ENCODE measurements at places on chromosomes 7 and 10.
A peak's percentile ranks its signal among the peaks of the same experiment; 100 is the strongest.

DNA sequence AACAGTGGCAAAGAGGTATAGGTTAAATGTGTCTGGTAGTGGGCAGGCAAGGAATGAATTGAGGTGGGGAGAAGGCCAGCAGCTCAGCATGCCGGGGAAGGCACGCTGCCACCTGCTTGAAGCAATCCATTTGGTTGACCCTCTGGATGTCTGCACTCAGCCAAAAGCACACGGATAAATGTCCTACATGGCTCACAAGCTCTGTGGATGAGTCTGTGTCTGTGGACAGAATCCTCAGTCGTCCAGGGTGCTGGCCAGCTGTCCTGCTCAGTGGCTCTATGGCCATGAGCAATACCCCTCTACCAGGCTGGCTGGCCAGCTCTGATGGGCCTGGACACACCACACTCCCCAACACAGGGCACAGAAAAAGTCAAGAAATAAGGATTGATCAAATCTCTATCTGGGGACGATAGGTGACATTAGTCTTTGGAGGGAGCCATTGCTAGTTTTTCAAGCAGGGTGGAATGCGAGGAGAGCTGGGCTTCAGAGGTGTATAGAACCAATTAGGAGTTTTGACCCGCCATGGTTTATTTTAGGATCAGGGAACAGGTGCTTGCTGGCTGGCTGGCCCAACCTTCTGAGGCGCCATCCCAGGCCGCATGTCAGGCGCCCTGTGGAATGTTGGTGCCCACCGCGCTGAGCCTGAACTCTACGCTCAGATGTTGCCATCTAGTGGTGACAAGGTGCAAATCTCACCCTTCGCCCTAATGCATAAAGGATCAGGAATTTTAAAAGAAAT is 493.4 kb downstream of the TNS3 start:
- DNase-seq = peak; percentile 77

DNA sequence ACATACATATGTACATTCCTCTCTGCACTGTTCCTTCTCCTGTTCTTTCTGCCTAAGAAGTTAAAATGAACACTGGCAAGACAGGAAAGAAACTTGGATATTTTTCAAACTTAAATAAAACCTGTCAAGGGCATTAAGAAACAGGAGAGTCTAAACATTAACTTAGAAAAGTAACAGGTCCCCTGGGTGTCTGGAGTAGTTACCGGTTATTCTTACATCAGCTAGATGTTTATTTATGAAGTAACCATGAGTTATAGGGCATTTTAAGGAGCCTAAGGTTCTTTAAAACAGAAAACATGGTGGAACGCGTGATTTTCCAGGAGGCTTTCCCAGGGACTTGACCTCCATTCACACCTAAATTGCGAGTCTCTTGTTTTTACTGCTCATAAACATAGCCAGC is 148.2 kb downstream of the PRKCQ start:
- no peak for DNase-seq

DNA sequence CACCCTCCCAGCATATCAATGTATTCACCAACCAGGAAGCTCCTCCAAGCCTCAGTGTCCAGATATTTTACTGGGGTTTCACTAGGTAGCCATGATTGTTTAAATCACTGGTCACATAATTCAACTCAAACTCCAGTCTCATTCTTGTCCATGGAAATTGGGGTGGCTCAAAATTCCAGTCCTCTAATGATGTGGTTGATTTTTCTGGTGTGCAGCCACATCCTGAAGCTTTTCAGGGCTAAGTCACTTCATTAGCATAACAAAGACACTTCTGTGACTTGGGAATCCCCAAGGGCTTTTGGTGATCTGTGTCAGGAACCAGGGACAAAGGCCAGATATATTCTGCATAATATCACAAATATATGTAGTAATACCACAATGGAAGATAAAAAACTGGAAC is 786.9 kb upstream of the IGFBP3 start:
- DNase-seq = no peak

DNA sequence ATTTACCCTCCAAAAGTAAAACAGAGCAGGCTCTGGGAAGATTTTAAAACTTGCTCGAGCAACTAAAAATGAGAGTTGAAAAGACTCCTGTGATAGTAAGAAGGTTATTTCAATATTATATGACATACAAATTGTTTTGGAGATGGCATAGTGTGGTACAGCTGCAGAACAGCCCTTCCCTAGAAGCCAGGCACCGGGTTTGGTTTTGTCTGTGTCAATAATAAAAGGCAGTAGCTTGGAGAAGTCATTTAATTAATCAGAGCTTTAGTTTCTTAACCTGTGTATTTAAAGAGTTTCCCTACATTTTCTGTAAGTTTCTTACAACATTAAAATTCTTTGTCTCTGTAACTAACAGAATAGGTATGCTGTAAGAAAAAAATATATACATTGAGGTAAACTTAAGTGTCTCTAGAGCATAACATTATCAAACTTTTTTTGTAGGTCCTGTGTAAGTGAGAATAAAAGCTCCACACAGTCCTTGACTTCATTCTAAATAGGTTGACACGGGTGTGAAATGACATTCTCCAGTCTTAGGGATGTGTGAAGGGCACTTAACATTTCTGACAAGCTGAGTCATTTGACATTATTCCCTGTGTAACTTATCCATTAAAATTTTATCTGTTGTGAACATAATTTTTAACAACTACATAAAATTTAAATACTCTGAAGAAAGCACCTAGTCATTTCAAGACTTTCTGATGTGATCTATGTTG is 425.0 kb upstream of the ETV1 start:
- no peak for DNase-seq

DNA sequence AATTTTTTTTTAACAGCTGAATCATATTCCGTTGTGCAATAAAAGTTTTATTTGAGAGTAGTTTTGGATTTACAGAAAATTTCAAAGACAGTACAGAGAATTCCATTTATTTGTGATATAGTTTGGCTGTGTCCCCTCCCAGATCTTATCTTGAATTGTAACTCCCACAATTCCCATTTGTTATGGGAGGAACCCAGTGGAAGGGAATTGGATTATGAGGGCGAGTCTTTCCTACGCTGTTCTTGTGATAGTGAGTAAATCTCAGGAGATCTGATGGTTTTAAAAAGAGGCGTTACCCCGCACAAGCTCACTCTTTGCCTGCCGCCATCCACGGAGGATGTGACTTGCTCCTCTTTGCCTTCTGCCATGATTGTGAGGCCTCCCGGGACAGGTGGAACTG is 228.0 kb upstream of the MAGI2 start:
- no peak for DNase-seq

DNA sequence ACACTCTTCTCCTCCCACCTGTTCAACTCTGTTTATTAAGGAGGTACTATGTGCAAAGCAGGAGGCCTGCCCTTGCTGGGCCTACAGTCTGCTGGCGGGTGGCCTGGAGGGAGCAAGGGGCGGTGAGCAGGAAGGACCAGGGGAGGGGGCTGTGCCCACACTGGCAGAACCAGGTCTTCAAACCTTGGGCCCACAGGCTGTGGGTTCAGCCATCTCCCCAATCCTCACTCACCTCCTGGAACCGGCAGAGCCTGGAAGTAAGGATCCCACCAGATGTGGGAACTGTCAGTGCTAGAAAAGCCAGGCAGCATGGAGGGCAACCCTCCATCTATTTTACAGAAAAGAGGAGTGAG is 50.8 kb downstream of the CAMK2B start:
- no peak for DNase-seq

DNA sequence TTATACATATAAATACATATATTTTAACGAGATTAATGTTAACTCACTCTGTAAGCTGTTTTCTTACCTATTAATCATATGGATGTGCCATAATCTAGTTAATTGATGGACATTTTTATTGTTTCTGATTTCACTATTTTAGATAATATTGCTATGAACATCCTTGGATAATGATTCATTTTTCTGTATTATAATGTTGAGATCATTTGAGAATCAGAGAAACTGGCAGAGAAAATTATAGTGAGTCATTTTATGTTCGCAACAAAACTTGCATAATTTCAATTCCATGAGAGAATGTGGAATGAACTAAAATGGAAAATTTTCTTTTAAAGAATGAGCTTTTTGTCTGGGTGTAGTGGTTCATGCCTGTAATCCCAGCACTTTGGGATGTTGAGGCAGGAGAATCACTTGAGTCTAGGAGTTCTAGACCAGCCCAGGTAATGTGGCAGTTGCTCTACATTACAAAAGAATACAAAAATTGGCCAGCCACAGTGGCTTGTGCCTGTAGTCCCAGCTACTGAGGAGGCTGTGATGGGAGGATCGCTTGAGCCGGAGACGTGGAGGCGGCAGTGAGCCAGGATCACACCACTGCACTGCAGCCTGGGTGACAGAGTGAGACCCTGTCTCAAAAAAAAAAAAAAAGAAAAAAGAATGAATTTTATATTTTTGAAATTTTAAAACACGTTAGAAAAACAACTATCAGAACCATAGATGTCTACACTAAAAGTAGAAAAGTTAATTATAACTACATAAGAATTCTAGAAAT is 40.5 kb downstream of the PAPSS2 start:
- DNase-seq = no peak

GRCh38 chr10:24952707-24953645 is 570 bp upstream of the PRTFDC1 start:
- DNase-seq = no peak

- peak; percentile 89 for DNase-seq
Observed at GRCh38 chr7:69898189-69898588, 299.9 kb downstream of the AUTS2 start.

GRCh38 chr10:113336549-113337130 is 216.2 kb upstream of the HABP2 start:
- no peak for DNase-seq

GRCh38 chr7:155371331-155371883 is 73.7 kb downstream of the INSIG1 start:
- no peak for DNase-seq

DNA sequence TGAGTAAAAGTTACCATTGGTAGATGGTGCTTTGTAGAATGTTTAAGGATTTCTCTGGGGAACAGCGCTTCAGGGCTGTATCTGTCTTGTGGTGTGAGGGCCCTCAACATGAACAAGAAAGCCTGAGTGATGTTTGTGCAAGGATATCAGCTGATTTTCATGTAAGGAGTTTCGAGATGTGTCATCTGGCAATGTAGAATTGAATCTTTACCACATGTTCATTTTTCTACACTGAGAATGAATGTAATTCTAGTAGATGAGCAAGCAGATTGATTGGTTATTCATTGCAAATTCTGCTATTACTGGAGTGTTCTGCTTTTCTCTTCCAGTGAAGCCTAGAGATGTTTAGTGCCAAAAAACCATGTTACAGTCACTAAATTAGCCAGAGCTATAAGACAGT is 87.7 kb downstream of the ST7 start:
- no peak for DNase-seq

- no peak for DNase-seq
Observed at GRCh38 chr10:124967255-124967654, 25.3 kb downstream of the ZRANB1 start.

- no peak for DNase-seq
Observed at GRCh38 chr10:62761115-62761514, 43.4 kb upstream of the ADO start.

DNA sequence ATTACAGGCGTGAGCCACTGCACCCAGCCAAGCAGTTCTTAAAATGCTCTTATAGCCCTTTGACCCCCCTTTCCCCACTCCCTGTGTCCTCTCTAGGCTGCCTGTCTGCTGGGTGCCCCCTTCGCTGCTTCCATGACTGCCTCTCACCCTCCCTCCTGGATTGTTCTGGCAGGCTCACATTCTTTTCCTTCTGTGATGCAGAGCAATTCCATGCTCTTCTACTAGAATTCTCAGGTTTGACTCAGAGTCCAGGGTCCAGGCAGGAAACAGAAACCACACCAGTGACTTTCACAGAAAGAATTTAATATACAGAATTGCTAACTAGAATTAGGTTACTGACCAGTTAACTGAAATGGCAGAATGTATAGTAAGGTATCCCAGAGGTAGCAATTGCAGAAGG is 244.8 kb downstream of the BAMBI start:
- DNase-seq = no peak

GRCh38 chr7:100603726-100604027 is 1.5 kb downstream of the PCOLCE start:
- DNase-seq = peak; percentile 39

GRCh38 chr7:87339373-87339897 is 6.0 kb upstream of the CROT start:
- DNase-seq = no peak

- DNase-seq = no peak
Observed at GRCh38 chr7:149524394-149524793, 26.8 kb upstream of the ZNF746 start.

DNA sequence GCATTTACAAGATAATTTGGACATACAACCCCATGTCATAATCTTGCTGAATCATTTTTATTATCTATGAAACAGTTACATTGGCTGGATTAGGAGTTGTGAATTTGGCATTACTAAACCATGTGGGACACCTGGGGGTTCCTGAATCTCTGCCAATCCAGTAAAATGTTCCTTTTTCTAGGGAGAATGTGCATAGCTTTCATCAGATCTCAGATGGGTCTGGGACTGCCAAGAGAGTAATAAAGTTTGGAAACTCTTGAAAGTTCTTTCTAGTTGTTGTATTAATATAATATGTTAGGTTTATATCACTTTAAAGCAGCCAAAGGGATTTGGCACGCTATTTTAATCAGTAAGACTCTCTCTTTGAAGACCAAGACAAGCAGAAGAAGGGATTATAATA is 62.7 kb downstream of the SEMA3E start:
- no peak for DNase-seq

DNA sequence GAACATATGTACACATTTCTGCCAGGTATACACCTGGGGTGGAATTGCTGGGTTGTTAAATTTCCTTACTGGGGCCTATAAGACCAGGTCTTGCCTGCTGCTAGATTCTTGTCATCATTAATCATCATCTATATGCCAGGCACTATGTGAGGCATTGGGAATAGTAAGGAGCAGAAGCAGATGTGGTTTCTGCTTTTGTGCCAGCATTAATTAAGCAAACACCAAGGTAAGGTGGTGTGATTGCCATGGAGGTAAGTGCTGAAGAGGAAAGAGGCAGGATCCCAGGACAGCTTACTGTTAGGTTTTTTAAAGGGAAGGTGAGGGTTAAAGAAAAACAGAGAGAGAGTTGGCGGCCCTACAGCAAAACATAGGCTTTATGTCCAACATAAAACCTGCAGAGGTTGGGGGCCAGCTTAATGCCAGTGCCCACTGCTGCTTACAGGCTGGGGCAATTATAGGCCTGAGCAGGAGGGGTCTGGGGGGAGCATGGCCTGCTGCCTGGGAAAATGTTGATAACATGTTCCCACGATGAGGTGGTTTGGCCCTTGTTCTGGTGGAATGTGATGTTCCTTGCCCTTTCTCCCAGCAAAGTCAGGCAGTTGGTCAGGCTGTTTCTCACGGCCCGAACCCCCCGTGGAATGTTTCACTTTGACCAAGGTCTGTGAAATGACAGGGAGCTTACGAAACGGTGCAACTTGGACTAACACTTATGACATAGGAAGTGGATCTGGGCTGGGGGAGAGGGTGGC is 93.9 kb downstream of the RBM20 start:
- no peak for DNase-seq

DNA sequence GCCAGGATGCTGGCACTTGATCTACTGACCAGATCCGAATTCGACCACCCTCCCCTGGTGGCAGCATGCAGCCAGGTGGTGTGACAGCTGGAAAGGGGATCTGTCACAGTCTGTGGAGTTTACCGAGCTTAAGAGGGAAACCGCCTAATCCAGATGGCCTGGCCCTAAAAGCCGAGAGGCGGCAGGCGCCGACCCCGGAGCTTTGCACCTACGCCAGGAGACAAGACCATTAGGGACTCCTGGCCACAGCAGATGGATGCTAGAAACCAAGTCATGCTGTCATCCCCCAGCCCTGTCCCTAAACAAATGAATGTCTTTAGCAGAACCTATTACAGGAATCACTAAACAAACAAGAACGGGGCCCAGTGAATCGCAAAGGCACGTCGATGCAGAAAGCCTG is 27.7 kb downstream of the RCC1L start:
- DNase-seq = no peak

Measured in NAMALWA (cell line).